Stimulated activated CD4-positive, alpha-beta T cell treated with anti-CD3 and anti-CD28 coated beads, TNF-alpha, amount 100 ng/mL, for 1 hour (primary cell): ENCODE measurements at places on chromosomes 4 and X.
A peak's percentile ranks its signal among the peaks of the same experiment; 100 is the strongest.

DNA sequence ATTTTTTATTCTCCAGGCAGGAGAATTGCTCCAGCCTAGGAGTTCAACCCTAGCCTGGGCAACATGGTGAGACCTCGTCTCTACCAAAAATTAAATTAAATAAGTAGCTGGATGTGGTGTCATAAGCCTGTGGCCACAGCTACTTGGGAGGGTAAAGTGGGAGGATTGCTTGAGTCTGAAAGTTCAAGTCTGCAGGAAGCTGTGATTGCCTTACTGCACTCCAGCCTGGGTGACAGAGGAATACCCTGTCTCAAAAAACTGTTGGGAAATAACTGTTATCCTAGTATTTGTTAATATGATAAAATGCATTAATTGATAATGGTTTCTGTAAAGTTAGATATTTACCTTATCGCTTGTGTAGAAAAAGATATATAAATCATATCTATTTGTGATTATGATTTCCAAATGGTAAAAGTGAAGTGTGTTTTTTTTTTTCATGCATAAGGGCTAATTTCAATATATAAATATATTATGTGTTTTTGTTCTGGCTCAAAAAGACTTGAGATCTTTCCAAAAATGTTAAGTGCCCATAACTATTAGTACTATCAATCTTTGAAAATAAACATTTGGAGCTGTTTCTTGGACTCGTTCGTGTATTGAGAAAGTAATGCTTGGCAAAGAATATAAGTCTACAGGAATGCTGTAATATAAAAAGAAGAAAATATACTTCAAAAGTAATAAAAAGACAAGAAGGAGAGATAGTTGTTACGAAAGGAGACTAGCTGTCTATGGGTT lies 396.6 kb downstream of the ADGRL3 start:
- DNase-seq, result no peak

- no peak for DNase-seq
Measured at GRCh38 chr4:122663814-122664610, 43.1 kb upstream of the IL21 start.

DNA sequence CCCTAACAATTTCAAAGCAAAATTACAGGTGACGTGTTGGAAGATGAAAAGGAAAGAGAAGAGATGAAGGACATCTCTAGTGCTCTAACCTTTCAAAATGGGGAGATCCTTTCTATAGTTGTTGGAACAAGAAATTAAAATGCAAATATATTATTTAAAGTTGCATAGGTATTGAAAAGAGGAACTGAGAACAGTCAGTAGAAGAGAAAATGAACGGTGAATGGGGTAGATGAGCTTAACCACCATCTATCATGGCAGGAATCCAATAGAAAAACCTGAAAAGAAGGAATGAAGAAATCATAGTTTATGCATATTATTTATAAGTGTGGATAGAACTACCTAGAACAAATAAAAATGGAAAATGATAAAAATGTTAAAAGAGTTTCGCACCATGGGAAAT lies 42.0 kb downstream of the ANXA5 start:
- no peak for DNase-seq

DNA sequence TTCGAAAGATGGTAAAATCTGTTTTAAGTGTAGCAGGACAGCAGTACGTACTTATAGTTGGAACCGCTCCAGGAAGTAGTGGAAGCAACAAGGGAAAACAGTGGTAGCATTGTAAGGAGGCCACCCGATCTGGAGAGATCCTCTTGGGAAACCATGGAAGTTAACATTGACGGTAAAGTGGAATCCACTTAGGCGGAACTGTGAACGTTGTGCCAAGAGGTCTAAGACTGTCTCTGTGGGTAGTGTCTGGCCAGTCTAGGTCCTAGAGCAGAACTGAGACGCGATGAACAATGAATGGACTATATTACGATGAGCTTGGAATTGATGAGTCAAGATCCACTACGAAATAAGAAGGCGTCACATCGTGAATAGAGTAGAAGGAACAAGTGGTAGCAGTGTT lies 124.0 kb downstream of the TENM3 start:
- no peak for DNase-seq

DNA sequence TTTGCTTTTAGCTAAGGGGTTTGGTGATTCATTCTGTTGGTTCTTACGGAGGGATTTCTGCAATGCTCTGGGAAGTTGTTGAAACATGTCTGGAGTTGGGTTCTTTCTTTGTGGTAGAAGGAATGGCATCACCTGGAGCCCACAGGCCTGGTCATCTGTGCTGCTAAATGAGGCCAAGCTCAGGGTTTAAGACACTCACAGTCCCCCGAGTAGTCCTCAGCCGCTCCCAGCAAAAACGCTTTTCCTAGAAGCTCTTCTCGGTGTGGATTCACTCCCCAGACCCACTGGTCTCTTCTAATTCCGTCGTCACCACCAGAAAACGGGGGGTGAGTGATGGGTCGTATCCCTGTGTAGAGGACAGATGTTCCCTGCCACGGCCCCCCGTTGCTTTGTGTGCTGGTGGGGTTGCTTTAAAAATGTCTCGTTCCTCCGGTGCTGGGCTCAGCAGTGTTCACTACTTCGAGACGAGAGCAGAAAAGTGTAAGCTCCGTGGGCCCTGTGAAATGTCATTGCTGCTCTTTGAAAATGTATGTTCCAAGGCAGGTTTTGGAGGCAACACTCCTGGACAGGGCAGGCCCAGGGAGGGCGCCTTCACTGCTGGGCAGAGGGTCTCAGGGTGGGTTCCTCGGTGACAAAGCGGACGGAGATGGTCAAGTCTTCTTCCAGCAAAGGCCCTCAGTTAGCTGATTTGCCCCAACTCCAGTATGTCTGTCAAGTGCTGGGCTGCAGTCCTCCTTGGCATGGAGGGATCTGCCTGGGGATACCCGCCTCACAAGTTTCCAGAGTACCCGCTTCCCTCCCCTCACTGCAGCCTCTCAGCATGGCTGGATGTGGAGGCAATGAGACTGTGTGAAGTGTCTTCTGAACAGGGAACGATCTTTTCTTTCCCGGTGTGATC lies 37.3 kb downstream of the PSAPL1 start:
- DNase-seq, result no peak

DNA sequence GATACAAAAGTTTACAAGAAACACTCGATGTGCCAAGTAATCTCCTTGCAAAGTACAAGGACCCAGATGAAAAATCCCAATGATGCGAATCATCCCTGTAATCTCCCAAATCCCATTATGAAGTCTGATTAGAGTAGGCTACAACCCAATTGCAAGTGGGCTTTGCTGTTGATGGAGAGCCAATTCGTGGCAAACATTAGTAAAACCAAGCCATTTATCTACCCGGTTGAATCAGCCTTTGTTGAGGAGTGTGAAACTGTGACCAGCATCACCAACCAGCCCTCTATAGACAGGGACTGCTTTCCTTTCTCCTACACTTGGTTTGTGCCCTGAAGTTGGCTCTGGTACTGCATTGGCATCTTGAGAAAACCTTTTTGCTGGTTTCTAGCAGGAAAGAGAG lies 1.2 kb upstream of the PRPS2 start:
- DNase-seq, result no peak

DNA sequence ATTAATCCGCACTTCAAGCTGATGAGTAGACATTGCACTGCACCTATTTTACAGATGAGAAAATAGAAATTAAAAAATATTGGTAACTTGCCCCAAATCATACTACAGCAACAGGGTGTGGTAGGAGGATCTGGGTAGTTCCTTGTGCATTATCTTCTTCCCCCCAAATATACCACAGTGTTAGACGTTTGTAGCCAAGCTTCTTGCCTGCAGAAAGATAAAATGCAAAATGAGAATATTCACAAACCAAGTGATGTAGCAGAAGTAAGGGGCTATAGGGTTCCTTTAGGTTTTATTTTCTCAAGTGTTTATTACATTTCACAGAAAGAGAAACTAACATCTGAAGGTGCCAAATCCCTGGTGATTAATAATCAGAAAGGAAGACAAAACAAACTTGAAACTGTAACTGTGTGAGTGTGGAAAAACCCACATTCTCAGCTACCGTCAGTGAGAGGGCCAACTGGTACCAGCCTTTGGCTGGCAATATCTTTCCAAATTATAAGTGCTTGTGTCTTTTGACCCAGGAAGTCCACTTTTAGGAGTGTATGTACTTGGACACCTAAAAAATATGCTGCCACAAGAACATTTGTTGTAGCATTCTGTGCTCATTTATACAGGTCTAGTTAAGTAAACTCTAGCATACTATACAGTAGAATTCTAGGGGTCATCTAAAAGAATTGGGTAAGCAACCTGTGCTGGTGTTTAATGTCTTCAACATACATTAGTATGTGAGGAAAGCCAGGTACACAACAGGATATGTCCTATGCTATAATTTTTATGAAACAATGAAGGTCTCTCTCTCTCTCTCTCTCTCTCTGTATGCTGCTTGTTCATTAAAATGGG lies 6.7 kb upstream of the CD38 start:
- no peak for DNase-seq

DNA sequence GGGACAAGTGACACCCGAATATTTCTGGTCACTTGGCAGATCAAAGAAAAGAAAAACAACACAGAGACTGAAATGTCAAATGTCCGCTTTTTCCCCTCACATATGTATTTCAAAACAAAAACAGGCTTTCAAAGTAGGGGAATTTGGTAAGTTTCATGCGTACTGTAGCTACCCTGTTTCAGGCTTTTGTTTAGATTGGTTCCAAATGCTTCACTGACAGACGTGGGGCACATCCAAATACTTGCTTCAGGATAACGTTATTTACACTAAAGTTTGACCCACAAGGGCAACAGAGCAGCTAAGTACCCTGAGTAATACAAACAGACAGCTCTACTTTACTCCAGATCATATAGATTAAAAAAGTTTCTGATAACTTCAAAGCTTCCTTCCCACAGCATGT lies 804.5 kb upstream of the POU3F4 start:
- DNase-seq, result no peak

DNA sequence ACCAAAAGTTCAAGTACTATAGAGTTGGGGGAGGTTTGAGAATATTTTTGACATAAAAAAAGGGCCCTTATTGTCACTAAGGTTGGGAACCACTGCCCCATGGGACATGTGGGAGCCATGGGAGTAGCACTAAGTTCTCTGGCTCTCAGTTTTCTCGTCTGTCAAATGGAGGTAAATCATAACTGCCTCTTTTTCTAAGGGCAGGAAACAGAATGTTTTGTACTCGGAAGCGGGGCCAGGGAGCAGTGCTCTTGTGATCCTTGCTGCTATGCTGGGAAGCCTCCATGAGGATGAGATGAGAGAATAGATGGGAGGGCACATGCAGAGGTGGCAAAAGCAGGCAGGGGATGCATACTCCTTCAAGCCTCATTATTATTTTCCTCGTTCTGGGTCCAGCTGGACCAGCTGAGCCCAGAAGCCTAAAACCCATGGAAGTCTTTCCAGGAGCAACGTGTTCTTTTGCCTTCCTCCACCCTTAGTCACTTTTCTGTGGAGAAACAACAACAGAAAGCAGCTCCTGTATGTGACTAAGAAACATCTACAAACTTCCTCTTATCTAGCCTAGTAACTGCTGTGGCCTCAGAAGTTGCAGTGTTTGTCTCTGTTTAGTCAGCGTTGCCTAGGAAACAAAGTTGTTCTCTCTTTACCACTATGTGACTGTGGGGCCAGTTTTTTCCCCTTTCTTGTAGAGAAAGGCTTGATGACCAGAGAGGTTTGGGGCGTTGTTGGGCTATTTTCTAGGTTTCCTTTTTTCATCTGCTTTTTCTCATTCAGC lies 64.8 kb downstream of the TSC22D3 start:
- DNase-seq, result peak; percentile 19

DNA sequence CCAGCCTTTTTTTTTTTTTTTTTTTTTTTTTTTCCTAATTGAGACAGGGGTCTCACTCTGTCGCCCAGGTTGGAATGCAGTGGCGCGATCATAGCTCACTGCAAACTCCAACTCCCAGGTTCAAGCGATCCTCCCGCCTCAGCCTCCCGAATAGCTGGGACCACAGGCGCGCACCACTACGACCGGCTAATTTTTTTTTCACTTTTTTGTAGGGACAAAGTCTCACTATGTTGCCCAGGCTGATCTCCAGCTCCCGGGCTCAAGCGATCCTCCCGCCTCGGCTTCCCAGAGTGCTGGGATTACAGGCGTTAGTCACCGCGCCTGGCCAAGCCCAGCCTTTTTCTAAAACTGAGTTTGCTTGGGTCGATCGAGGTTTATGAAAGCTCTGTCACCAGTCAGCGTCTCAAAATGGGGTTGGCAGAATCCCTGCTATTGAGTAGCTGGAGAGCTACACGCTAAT lies 1.3 kb upstream of the OTUD5 start:
- DNase-seq, result no peak

DNA sequence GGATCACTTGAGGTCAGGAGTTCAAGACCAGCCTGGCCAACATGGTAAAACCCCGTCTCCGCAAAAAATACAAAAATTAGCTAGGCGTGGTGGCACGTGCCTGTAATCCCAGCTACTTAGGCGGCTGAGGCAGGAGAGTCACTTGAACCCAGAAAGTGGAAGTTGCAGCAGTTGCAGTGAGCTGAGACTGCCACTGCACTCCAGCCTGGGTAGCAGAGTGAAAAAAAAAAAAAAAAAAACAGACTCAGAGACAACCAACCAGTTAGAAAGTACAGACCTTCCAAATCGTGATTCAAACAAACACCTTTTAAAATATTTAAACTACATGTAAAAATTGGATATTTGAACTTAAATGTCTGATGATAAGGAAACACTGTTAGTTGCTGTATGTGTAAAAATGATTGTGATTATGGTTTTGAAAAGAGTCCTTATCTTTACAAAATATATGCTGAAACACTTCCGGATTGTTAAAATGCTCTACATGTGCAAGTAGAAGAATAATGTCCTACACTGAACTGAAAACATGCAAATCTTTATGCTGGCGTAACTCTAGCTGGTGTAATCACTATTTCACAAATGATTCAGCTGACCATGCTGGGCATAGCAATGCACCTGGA lies 37.8 kb downstream of the SH3KBP1 start:
- no peak for DNase-seq

- no peak for DNase-seq
Measured at GRCh38 chrX:1521459-1521956, 15.5 kb downstream of the P2RY8 start.

GRCh38 chrX:154739952-154740465 lies 10.9 kb downstream of the GAB3 start:
- no peak for DNase-seq

DNA sequence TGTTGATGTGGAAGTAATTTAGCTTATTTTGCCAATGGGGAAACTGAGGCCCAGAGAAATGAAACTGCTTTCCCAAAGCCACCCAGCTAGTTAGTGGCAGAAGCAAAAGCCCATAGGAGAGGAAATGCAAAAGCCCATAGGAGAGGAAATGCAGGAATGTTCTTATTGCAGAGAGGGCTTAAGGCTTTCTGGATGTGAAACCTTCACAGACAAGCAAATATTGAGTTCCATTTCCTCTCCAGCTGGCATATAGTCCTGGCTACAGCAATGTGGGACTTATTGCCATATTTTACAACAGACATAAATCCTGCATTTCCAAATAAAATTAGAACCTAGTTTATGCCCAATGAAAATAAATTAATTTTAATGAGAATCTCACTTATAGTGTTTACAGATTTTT lies 69.7 kb downstream of the TMEM154 start:
- DNase-seq, result no peak

GRCh38 chrX:139882299-139882698 lies 50.6 kb downstream of the ATP11C start:
- DNase-seq, result no peak

DNA sequence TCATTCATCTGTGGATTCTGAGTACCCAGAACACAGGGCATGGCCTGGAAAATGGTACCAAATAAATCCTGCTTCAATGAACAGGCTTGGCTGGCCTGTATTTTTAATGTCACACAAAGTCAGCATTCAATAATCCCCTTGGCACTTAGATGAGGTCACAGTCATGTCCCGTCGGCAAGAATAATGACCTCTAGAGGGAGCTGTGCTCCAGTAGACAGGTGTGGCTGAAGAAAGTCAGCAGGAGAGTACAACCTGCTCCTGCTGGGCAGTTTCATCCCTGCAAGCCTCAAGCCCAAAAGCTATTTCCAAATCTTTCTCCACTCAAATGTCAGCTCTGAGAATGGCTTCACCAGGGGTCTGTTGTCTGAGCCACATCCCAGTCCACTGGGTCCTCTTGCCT lies 404.0 kb upstream of the F9 start:
- no peak for DNase-seq
